ENCODE measurements at places on chromosomes 5 and 9.

DNA sequence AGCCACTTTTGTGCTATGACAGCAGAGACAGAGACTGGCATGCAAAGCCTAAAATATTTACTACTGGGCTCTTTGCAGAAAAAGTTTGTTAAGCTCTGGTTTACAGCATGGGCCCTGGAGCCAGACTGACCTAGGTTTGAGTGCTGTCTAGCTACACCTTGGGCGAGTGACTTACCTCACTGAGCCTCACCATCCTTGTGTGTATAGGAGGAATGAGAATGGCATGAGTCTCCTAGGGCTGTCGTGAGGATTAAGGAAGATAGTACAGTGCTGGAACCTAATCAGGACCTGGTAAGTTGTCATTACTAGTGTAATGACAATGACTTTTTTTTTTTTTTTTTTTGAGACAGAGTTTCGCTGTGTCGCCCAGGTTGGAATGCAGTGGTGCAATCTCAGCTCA, 65.2 kb downstream of the MSX2 start:
- no peak for DNase-seq

DNA sequence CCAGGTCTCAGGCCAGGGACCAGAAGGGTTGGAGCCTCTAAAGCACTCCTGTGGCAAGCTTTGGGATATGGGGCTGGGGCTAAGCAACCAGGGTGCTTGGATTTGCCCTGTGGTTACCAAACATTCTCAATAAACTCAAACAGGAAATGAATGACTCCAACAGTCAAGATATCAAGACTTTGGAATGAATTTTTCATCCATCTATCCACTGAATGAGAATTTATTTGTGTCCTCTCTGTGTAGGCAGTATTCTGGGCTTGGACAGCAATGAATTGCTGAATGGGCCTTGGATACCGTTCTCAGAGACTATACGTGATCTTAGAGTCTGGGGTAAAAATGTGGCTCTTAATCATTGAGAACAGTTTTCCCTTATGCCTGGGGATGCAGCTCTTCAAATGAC, 212.5 kb downstream of the DAB2IP start:
- no peak for DNase-seq

- no peak for DNase-seq
Observed at GRCh38 chr9:22855980-22856379, 409.4 kb downstream of the DMRTA1 start.

- no peak for DNase-seq
Observed at GRCh38 chr9:105052346-105052745, 124.4 kb upstream of the ABCA1 start.

DNA sequence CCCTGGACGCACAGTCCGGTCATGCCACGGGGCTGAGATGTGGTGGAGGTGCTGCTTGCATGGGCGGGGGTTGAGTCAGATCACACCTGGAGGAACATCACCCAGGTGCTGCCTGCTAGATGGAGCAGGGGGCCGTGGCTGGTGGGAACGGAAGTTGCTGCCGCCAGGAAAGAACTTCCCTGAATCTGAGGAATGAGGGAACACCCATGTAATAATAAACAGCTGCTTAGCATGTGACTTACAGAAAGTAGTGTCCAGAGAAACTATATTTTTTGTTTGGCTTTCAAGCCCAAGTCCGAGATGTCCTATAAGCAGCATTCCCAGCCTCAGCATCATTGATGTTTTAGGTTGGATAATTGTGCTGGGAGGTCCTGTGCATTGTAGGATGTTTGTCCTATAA, 27.1 kb upstream of the FAM240B start:
- DNase-seq: no peak

DNA sequence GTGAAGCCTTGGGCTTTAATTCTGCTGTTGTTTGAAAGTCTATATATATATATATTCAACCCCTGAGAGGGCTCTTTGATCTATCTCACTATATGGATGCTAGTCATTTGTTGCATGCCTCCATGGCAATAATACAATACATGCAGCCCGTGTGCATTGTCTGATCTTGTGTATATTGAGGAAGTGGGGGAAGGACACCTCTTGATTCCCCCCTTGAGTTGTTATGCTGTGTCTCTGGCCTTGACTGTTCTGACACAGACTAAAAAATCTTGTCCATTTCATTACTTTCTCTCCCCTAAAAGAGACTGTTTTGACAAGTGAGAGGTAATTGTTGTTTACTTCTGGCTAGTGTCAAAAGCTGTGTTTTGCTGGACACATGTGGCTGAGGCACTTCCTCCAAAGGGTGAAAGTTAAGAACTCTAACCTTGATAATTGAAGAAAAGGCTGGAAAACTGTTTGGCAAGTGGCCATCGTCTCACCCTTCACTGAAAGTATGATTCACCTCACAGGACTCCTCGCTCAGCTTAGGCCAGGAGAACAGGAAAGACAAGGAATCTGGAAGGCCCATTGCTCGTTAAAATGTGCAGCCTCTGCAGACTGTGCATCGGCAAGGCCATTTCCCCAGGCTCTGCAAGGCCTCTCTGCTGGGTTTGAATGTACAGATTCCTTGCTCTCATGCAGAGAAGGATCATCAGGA, 304.0 kb downstream of the PRELID2 start:
- DNase-seq: no peak

GRCh38 chr9:20002011-20002410, 213.2 kb upstream of the SLC24A2 start:
- DNase-seq: no peak

GRCh38 chr5:60403343-60404006, 296.5 kb downstream of the DEPDC1B start:
- DNase-seq: no peak

- no peak for DNase-seq
Observed at GRCh38 chr9:26244661-26245451, 566.6 kb upstream of the TUSC1 start.

DNA sequence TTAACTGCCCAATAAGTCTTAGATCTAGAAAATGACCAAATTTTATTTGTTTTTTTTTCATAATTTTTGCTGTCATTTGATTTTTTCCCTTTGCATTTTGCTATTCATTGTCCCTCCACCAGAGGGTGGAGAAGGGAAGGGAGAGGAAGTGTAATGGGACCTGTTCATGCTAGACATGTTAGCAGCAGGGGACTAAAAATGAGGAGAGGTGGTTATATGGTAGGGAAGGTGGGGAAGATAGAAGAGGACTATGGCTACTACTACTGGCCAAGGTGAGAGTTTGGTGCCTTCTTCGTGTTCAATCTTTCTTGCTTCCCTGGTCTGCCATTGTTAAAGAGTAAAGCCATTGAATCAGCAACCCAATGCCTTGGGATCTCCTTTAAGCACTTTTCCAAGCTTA, 6.4 kb downstream of the GRIA1 start:
- no peak for DNase-seq

DNA sequence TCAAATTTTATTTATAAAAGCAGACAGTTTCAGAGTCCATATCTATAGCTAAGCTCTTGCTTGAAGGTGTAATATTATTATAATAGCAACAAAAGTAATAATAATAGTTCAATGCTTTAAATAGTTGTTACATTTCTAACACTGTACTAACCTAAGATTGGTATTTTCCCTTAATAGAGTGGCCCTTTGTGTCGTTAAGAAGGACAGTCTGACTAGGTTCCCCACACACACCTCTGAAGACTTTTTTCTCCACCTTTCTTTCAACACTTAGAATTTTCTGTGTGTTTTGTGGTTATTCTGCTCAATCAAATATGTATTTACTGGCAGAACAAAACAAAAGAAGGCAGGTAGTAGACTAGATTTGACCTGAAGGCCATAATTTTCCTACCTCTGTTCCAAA, 223.2 kb upstream of the ACO1 start:
- no peak for DNase-seq

GRCh38 chr9:3969590-3970260, 330.1 kb downstream of the GLIS3 start:
- DNase-seq: no peak

- DNase-seq: no peak
Observed at GRCh38 chr5:4313138-4313537, 717.5 kb downstream of the IRX1 start.

DNA sequence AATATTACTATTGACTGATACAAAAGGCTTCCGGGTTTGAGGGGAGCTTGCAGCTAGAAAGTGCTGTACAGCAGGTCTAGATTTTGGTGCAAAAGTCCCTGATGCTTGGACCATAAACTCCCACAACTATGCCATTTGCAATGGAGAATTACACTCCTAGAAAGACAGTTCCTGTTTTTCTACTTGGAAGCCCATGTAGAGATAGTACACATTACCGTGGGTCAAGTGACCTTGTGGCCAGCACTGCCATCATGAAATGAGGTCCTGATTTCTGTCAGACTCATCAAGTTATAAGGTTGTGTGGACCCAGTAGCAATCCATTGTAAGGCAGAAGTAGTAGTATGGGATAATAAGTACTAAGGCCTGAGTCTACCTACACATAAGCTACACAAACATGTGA, 42.8 kb upstream of the TNFSF8 start:
- no peak for DNase-seq

DNA sequence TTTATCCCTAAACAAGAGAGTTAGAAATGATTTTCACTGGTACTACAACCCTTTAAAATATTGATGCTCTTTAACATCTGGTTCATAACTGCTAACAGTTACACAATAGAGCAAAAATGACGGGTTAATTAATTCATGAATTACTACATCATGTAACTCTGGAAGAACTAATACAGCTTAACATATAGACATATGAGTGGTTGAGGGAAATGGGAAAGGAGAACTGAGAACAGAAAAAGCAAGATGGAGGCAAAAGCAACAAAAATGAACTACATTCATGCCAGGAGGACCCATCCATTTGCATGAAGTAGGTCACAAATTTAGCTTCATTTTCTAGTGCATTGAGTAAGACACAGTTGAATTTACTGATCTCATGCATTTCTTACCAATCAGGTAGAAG, 61.8 kb downstream of the C9 start:
- DNase-seq: no peak

GRCh38 chr9:6917162-6917561, 159.4 kb downstream of the KDM4C start:
- no peak for DNase-seq

DNA sequence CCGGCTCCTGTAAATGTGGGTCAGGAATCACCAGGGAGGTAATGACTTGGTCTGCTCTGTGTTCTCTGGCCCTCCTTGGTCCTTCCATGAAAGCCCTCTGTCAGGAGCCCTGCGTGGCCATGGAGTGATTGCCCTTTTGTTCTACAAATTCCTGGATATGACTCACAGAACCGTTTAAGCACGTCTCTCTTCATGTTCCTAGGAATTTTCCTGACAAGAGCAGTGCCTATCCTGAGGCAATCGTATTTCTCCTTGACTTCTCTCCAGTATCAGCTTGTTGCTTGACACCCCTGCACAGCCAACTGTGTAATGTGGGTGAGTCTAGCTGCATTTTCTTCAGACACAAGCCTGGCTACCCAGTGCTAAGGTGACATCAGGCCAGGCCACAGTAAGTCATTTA, 274.3 kb upstream of the ZNF462 start:
- DNase-seq: no peak

GRCh38 chr5:143281226-143281625, 122.3 kb downstream of the NR3C1 start:
- no peak for DNase-seq

DNA sequence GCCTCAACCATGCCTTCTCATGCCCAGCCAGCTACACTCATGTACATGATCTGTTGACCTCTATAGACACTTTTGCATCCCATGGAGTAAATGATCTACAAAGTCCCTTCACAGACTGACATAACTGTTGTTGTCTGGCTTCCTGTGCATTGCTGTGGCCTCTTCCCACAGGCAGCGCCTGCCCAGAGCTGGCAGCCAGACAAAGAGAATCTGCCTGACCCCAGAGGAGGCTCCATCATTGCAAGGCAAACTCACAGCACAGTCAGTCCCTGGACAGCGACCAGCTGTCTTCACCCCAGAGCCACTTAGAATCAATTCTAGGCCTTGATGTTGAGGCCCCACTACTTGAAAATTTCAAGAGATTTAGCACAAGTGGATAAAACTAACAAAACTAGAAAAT, 65.5 kb downstream of the INSYN2B start:
- no peak for DNase-seq

DNA sequence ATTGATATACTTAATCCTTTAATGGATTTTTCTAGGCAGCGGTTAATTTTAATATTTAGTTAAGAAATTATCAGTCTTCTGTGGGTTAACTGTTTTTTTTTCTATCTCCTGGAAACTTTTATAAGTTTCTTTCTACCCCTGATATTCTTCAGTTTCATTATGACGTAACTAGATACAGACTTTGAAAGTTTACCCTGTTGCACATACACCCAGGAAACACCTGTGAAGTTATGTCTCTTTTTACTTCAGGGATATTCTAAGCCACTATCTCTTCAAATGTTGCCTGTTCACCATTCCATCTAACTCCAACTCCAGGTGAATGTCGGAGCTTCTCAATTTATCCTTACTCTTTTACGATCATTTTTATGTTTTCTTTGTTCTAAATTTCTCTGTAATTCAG, 329.0 kb downstream of the ICE1 start:
- DNase-seq: no peak

GRCh38 chr5:134005417-134006061, 764 bp upstream of the VDAC1 start:
- no peak for DNase-seq

DNA sequence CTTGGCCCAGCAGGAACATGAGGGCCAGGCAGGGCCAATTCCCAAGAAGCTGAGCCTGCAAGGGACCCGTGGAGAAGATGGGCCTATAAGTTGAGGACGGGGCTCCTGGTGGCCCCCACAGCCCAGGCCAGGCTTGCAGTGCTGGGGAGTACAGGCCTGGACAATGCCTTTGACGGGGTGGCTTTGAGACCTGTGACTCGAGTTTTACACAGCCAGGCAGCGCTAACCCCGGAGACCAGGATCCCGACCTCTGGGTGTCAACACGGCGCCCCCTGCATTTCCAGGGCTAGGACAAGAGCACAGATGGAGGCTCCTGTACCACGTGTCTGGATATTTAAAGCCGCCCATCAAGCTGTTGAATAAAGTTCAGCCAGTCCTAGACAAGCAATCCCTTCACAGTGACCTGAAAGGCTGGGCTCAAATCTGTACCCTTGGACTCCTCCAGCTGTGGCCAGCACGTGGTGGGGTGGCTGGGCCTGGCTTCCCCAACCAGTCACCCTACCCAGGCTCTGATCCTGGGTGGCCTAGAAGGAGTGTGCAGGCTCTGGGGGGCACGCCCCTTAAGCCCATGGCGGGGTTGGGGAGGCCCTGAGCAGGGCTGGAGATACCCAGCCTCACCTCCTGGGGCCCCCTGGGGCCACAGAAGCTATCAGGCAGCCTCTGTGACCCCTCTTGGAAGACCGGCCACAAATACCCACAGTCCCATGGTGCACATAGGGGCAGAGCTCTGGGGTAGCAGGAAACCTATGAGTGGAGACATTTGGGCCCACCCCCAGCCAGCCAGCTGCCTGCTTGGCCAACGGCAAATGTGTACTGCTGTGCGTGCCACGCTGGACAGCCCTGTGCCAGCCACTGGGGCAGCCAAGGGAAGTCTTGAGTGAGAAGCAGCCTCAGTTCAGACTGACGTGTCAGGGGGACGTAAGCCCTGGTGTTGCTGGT, 88.7 kb downstream of the NTNG2 start:
- DNase-seq: no peak

GRCh38 chr9:98488571-98489312, 220.0 kb downstream of the GABBR2 start:
- no peak for DNase-seq

All from stimulated activated CD4-positive, alpha-beta T cell treated with anti-CD3 and anti-CD28 coated beads, TNF-alpha, amount 100 ng/mL, for 1 hour (primary cell).